Ammon's horn (tissue), 1 donor: ENCODE measurements at places on chromosomes 12 and 14.

- no peak for DNase-seq
These were observed 190.6 kb downstream of the ITPR2 start for GRCh38 chr12:26642361-26642760.

GRCh38 chr12:63093084-63093483 is 57.9 kb downstream of the AVPR1A start:
- no peak for DNase-seq

DNA sequence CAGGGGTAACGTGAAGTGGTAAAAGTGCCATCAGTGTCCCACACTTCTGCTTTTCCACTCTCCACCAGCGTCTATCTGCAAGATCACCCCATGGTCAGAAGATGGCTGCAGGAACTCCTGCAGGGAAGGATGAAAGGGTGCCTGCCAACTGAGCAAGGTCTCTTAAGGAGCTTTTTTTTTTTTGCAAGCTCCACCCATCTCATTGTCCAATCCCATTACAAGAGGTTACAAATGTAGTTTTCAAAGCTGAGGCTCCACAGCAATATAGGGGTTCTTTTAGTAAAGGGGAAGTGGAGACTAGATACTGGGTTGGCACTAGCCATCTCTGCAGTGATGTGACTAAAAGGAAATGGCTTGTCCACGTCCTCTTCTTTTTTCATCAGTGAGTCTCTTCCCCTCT is 5.9 kb upstream of the BHLHE41 start:
- peak; percentile 79 for DNase-seq

DNA sequence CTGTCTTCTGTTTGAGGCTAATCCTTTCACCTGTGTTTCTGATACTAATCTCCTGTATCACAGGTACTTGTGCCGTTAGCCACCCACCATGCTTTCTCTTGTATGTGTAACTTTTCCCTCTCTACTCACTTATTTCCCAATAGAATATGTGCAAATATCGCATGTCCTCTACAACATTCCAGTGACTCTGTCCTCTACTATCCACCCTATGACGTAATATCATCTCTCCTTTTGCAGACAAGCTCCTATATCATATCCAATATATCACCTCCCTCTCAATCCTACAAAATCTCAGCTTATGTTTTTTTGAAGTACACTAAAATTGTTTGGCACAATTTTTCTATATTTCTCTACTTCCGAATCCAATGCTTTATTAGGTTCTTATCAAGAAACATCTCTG is 232.6 kb upstream of the LRFN5 start:
- DNase-seq: no peak

- DNase-seq: no peak
These were observed 111.7 kb upstream of the MIS18BP1 start for GRCh38 chr14:45364565-45365156.
